ENCODE measurements at places on chromosomes 3 and 15.

- peak; percentile 29 for DNase-seq
Observed at GRCh38 chr3:183252973-183253527, at the start of gene B3GNT5. Gene B3GNT5 (plus strand): TSS chr3:183253253. CDS start chr3:183269799, 16,546 bp downstream.

- DNase-seq, result no peak
Observed at GRCh38 chr3:116896116-116896515, 186.5 kb downstream of the TUSC7 start.

- DNase-seq, result no peak
Observed at GRCh38 chr3:128231606-128232005, 78.3 kb downstream of the EEFSEC start.

GRCh38 chr3:24389108-24390090 lies 105.3 kb downstream of the THRB start:
- peak; percentile 1 for DNase-seq

- DNase-seq, result no peak
Observed at GRCh38 chr3:23723930-23724329, 81.8 kb upstream of the UBE2E1 start.

DNA sequence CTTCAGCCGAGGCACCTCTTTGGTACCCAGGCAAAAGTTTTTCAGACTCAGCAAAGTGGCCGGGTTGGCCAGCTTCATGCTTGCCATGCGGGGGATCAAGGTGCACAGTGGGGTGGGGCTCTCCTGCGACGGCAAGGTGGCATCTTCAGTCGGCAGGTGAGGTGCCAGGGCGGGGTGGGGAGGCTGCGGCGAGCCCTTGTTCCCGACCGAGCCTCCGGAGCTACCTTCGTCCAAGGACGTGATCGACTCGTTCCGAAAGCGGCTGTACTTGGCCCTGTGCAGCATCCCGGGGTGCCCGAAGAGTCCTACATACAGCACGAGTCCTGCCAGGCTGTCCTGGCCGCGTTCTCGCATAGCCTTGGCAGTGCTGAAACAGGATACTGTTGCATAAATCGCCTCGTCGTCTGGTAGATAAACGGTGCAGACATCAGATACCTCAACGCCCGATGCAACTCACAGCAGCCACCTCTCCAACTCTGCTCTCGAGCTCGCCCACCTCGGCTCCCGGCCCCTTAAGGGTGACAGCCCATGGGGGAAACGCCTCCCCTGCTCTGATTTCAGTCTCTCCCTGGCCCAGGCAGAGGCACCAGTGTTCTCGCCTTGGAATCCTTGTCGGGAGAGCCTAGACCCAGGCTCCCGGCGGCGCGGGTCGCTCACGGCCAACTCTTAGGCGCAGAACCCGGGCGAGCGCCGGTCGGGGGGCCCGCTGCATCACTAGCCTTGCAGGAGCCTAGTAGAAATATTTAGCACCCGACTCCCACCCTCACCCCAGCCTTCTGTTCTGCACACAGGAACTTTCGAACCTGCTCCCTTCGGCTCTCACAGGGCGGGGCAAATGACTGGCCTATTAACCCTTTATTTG lies 826 bp downstream of the SHC4 start:
- DNase-seq, result peak; percentile 45

GRCh38 chr3:41848753-41849574 lies 112.9 kb downstream of the ULK4 start:
- no peak for DNase-seq

- peak; percentile 68 for DNase-seq
Observed at GRCh38 chr3:186772701-186773417, 10.5 kb upstream of the EIF4A2 start.

DNA sequence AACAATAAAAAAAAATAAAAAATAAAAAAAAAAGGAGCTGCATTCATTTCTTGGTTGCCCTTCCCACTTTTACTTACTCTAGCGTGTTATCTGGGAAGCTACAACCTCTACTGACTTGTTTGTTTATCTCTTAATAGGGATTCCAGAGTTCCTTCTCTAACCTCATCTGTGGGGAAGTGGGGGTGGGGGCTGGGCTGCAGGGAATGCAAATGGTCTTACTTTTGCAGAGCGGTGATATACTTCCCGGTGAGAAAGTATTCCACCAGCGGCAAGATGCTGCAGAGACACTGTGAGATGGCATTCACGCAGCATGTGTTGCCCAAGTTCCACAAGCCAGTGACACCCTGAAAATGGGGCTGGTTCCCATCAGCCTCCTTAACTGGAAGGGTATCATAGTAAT lies 2.1 kb downstream of the USP50 start:
- DNase-seq, result no peak

- DNase-seq, result no peak
Observed at GRCh38 chr15:38992506-38992905, 427.9 kb upstream of the RASGRP1 start.

DNA sequence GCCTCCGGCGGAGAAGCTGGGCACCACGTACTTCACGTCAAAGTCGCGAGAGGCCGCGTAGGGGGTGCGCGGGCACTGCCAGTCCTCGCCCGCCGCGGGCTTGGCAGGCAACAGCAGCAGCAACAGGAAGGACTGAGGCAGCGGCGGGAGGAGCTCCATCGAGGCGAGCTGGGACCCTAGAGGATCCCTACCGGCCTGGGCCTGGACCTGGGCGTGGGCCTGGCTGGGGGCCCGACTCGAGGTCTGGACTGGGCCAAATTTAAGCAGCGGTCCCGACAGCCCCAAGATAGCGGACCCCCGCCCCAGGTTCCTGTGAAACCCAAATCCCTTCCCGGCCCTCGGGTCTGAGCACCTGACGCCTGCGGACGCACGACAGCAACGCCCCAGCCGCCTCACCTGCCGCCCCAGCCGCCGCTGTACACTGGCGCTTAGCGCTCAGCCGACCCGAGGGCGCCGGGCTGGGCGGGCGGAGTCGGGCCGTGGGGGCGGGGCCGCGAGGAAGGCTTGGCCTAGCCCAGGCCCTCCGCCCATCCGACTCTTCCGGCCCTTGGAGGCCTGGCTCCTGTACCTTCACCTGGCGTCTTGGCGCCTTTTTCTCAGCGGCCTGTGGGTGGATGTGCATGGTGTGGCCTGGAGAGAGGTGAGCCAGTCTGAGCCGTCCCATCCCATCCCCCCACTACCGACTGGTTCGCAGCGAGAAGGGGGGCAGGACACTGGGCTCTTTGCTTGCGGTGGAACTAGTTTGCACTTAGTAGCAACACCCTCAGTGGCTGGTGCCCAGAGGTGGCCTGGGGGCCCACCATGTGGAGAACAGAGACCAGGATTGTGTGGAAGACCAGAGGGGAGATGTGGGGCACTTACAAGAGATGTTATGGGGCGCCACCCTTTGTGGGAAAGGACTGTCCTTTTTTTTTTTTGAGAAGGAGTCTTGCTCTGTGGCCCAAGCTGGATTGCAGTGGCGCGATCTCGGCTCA lies at the start of gene MST1R:
TSS of gene MST1R (minus strand) at position 423 of the 974 bp plus-strand sequence. CDS start at position 159, 264 bp downstream.
- peak; percentile 57 for DNase-seq

GRCh38 chr3:59406943-59407342 lies 357.1 kb upstream of the CFAP20DC start:
- DNase-seq, result no peak

DNA sequence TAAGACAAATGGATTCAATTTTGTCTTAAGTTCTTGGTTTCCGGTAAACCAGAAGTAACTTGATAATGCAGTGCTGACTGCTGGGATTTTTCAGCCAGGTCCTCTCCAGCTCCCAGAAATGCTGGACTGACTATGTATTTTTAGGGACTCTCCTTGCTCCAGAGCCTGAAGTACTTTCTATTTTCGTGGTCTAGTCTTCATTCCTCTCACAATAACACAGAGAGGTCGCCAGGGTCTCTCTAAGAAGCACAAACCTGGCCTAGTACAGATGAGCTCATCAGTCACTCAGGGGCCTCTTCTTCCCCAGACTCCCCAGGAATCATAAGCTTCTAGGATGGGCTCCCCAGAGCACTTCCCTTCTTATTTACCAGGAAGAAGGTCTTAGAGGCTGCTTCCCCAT lies 85.8 kb downstream of the FAM174B start:
- DNase-seq, result no peak

DNA sequence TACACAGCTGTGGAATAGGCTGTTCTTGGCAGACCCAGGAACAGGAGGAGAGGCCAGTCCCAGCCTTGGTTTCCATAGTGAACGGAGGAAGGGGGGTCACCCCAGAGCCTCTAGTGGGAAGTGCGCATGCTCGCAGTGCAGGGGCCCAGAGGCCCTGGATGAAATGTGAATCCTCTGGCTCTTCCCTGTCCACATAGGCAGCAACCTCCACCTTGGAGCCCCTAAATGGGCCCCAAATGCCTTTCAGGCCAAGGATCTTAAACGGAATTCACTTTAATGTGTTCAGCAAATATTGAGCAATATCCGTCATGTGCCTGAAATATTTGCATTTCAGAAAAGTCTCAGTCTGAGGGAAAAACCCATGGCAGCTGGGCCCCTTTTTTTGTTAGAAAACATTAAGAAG lies 3.3 kb upstream of the NDN start:
- peak; percentile 55 for DNase-seq

DNA sequence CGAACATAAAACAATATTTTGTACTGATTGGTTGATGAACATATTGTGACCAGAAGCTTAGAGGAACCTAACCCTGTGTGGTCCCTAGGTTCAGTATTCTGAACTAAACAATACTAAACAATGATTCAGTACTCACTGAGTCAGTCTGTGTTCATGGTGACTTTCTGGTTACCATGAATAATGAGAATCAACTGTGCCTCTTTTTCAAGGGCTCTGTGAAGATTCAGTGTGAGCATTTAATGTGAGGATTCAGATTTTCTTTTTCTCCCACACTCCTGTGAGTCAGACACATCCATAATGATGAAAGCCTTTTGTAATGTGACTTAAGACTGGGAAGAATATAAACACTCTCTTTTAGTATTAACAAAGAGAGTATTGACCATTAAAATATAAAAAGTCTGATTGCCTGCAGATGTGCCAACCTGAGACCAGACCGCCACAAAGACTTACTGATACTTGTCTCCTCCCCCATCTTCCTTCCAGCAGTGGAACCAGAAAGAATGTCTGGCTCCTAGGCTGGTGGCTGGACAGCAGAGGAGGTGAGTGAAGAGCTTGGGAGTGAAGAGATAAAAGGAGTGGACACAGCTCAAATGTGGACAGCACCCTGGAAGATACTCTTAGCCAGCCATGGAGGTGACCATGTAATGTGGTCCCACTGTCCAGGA lies 17.6 kb upstream of the ACTL6A start:
- peak; percentile 48 for DNase-seq

GRCh38 chr3:196673632-196674031 lies 34.1 kb downstream of the NRROS start:
- DNase-seq, result no peak

GRCh38 chr3:175608911-175609310 lies 749.8 kb downstream of the NAALADL2 start:
- DNase-seq, result no peak

- DNase-seq, result no peak
Observed at GRCh38 chr15:45646220-45646619, 11.4 kb downstream of the SQOR start.

DNA sequence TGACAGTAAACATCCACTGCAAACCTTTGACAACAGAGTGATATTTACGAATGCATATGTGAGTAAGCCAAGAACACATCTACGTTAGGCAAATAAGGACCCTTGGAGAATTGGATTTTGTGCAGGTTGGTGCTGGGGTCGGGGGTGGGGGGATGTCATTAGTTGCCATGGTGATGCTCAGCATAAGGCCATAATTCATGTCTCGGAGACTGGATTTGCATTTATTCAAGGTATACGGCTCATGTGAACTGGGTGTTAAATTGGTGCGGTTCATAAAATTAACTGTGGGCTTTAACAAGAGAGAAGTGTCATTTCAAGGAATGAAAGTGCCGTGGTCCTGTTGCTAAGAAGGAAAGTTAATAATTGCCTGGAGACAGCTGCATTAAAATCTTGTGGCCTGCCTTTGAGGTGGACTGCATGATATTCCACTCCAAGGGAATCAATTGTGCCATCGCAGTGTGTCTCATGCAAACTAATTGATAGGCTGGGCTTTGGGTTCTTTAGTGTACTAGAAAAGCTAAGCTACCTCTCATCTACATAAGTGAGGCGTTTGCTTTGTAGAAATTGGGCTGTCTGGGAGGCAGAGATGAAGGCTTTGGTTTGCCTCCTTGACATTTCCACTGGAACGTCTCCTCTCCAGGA lies 228.9 kb upstream of the FEZF2 start:
- no peak for DNase-seq

DNA sequence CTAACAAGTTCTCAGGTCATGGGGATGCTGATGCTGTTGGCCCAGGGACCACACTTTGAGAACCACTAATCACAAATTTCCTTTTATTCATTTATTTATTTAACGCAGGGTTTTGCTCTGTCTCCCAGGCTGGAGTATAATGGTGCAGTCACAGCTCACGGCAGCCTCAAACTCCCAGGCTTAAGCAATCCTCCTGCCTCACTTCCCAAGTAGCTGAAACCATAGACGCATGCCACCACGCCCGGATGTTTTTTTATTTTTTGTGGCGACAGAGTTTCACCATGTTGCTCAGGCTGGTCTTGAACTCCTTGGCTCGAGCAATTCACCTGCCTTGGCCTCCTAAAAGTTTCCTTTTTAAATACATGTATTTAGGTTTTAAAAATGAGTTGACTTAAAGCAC lies 20.7 kb upstream of the ISLR2 start:
- DNase-seq, result no peak

- peak; percentile 45 for DNase-seq
Observed at GRCh38 chr3:184562878-184563560, 1.4 kb downstream of the EPHB3 start.

- no peak for DNase-seq
Observed at GRCh38 chr3:139676632-139677387, 962 bp downstream of the NMNAT3 start.

- peak; percentile 69 for DNase-seq
Observed at GRCh38 chr3:127135241-127136023, 57.5 kb upstream of the PRR23E start.

DNA sequence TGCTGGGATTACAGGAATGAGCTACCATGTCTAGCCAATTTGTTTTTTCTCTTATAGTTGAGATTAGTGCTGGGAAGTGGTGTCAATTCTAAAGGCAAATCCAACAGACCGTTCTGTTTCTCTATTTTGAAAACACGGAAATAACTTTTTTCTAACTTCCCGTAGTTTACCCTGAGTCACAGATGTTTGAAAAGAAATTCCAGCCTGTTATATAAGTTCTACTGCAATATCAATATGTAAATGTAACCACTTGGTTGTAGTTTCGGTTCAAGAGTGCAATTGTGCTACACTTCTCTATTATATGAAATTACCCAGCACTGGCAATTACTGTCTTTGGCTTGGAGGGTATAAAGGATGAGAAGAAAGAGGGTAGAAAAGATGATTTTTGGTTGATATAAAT lies 22.3 kb upstream of the GNB4 start:
- no peak for DNase-seq

All from GM03348 (cell line).